ENCODE measurements at places on chromosomes 4 and X.

- H3K27me3 ChIP-seq = no peaks in the 10 kb centered on the region
- no peak overlapping the region for H3K4me3 ChIP-seq
Measured at GRCh38 chrX:115487608-115488007, 73.4 kb upstream of the PLS3 start.

DNA sequence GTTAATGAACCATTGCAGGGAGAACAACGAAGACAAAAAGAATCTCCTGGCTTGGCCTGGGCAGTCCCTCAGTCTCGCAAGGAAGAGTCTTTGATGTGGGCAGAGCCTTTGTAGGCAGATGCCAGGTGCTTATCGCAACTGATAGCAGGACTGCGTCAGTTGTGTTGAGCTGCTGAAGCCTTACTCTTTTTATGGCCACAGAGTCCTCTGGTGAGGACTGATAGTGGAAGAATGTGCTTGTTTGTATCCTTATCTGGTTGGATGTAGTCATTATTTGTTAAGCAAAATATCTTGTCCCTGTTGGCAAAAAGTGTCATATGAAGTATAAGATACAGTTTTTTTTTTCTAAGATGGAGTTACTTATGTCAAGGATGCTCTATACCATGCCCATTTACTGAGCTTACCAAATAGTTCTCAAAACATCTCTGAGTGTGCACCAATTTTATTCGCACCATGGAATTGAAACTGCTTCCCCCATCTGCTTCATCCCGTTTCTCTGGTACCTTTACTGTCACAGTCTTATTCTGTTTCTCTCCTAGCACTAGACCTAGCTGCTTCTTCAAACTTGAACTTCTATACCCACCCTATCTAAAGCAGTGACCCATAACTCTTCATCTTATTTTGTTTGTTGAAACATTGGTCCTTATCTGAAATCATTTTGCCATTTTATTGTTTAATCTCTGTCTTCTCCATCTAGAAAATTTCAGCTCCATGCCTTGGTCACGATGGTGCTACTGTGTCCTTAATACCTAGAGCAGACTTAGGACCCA lies 47.0 kb upstream of the SPRY1 start:
- no peaks in the 10 kb centered on the region for H3K4me1 ChIP-seq
- H3K4me3 ChIP-seq = no peak overlapping the region

DNA sequence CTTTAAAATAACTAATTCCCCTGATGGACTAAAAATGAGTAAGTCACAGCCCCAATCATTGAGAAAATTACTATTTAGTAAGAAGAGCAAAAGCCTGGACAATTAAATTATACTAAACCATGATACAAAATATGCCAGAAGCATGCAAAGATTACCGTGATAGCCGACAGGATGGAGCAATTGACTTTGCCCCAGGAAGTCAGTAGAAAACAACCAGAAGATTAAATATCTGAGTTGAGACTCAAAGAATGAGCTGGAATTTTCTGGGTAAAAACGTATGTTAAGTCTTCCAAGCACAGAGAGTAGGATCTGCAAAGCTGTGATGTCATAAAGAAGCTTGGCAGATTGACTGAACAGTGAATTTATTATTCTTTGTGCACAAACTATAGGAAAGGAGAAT lies 816.1 kb upstream of the TENM3 start:
- no peak overlapping the region for H3K4me3 ChIP-seq
- DNase-seq = no peak
- H3K4me1 ChIP-seq = no peaks in the 10 kb centered on the region
- no peak overlapping the region for H3K27ac ChIP-seq
- no peaks in the 10 kb centered on the region for H3K36me3 ChIP-seq

GRCh38 chr4:1736812-1737211 lies 15.5 kb downstream of the TACC3 start:
- no peaks in the 10 kb centered on the region for H3K4me1 ChIP-seq
- H3K36me3 ChIP-seq = peaks cover 77% of the 10 kb centered on the region
- H3K4me3 ChIP-seq = no peak overlapping the region
- no peak for DNase-seq

DNA sequence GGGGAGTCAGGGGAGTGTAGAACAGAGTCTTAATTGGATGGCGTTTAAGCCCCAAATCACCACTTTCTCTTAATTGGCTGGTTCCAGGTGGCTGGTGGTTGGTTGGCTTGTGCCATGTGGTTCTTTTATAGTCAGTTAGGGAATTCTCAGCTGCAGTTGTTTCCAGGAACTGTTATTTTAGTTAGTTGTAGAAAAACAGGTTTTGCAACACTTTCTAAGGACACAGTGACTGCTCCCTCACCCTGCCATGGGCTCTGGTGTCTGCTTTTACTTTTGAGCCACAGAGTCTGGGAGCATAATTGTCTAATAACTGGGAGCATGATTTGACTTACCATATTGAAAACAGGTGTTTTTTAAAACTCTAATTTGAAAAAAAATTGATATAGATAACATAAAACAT lies 75.8 kb upstream of the PCDH18 start:
- H3K4me1 ChIP-seq = no peaks in the 10 kb centered on the region
- no peaks in the 10 kb centered on the region for H3K27me3 ChIP-seq
- no peak for DNase-seq
- H3K27ac ChIP-seq = no peak overlapping the region

Data from common myeloid progenitor, CD34-positive (primary cell).